ENCODE measurements at places on chromosomes 7 and 10.

GRCh38 chr7:23472046-23472445 is 1.8 kb upstream of the IGF2BP3 start:
- no peak for DNase-seq

DNA sequence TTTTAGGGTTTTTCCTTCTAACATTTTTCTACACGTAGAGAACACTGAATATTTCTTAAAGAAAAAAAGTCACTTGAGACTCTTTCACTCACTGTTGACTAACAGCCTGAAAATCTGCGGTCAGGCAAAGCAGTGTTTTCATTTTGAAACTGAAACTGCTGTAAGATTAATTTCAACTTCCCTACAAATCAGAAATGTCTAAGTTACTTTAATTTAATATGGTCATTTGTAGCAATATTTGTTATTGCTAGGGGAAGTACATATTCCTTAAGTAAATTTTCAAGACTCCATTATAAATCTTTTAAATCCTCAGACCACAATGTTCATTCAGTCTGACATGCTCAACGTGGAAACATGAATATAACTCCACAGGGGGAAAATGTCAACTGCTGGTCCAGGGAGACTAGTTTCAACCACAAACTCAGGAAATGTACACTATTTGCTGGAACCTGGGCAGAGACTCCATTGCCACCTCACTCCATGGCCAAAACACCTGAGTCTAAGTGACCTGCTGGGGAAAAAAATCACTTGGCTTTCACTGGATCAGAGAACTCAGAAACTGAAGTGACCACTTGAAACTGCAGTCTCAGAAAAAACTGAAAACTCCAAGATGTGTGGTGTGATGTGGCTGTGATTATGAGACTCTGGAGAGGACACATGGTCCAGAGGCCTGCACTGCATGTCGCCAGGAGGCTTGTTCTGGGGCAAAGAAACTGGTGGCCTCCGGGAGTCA is 161.2 kb downstream of the TAX1BP1 start:
- DNase-seq = no peak

DNA sequence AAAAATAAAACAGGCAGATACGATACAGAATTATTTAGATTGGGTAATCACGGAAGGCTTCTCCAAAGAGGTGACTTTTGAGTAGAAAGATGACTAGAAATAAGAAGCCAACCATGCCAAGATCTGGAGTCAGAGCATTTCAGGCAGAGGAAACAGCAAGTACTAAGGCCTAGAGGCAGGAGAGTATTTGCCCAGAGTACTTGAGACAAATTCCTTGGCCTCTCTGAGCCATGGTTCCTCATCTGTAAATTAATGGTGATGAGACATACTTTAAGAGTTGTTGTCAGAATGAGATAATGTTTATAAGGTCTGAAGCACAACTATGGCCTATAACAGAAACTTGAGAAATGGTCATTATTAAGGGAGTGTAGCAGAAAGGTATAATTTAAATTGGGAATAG is 15.8 kb upstream of the GPR37 start:
- no peak for DNase-seq

- DNase-seq = no peak
These were observed 219.2 kb upstream of the ZNF32 start for GRCh38 chr10:43867667-43868565.

DNA sequence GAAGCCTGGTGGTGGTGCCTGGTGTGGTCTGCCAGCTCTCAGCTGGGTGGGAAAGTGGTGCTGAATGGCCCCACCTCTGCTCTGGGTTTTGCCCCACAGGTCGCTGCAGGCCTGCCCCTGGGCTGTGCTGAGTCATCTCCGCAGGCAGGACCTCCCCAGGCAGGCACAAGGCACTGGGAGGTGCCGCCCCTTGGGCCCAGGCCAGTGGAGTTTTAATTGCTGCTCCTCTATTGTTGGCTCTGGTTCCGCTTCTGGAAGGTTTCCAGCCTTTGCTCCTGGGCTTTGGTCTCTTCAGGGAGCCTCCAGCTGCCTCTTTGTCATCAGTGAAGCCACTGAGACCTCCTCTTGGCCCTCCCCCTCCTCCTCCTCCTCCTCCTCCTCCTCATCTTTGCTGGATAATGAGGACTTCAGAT is 180.3 kb upstream of the GRB10 start:
- DNase-seq = no peak
